Smooth muscle cell of trachea (primary cell): ENCODE measurements at places on chromosomes 11 and 22. TPM values are rescaled to one million over a fixed set of nuclear protein-coding genes. Genes with fewer than 3 reads are reported as not detected.

Gene OR8K3
- not detected in 2 replicates for total RNA-seq

Gene LRP4
- total RNA-seq, result 0.99 and 1.0 TPM in 2 replicates

Gene TP53AIP1
- total RNA-seq, result 0.15 TPM in 1 of 2 replicates, not detected in the other

Gene OR2AG1
- not detected in 2 replicates for total RNA-seq

Gene OR6X1
- not detected in 2 replicates for total RNA-seq

Gene PDGFB
- 0.29 TPM in 1 of 2 replicates, not detected in the other for total RNA-seq

Gene GAL
- total RNA-seq, result 2.0 and 4.8 TPM in 2 replicates

Gene MRGPRX3
- not detected in 2 replicates for total RNA-seq

Gene ANAPC15
- 19.2 and 33.0 TPM in 2 replicates for total RNA-seq

Gene GDPD4
- total RNA-seq, result 0.17 TPM in 1 of 2 replicates, not detected in the other

Gene MYH9
- total RNA-seq, result 342 and 487 TPM in 2 replicates

Gene OR51E2
- not detected in 2 replicates for total RNA-seq

Gene AIFM3
- total RNA-seq, result 0.87 and 2.6 TPM in 2 replicates

Gene MMP13
- total RNA-seq, result not detected in 2 replicates

Gene C11orf52
- 0.66 TPM in 1 of 2 replicates, not detected in the other for total RNA-seq

Gene ART1
- total RNA-seq, result not detected in 2 replicates

Gene PRODH
- total RNA-seq, result 0.17 TPM in 1 of 2 replicates, not detected in the other

Gene TMEM191C
- total RNA-seq, result 1.0 and 1.8 TPM in 2 replicates

Gene JHY
- total RNA-seq, result 1.3 and 1.7 TPM in 2 replicates

Gene SCGB2A2
- total RNA-seq, result not detected in 2 replicates

Gene DDI1
- total RNA-seq, result not detected in 2 replicates

Gene OR52N1
- not detected in 2 replicates for total RNA-seq

Gene RASD2
- total RNA-seq, result under 0.01 and 0.17 TPM in 2 replicates

Gene XKR3
- total RNA-seq, result under 0.01 and 0.15 TPM in 2 replicates

Gene CCDC188
- 0.15 TPM in 1 of 2 replicates, not detected in the other for total RNA-seq

Gene CRYBB3
- total RNA-seq, result not detected in 2 replicates

Gene PKNOX2
- total RNA-seq, result 0.73 and 0.83 TPM in 2 replicates

Gene MMP3
- 9.5 and 13.4 TPM in 2 replicates for total RNA-seq

Gene PGM2L1
- total RNA-seq, result 2.6 TPM in 2 replicates

Gene PPP6R2
- total RNA-seq, result 54.0 and 72.3 TPM in 2 replicates

Gene SNX15
- 12.9 and 23.5 TPM in 2 replicates for total RNA-seq

Gene BAIAP2L2
- 1.3 and 2.6 TPM in 2 replicates for total RNA-seq

Gene SPI1
- not detected in 2 replicates for total RNA-seq

Gene MRPL17
- total RNA-seq, result 32.3 and 48.6 TPM in 2 replicates

Gene DBX1
- total RNA-seq, result not detected in 2 replicates

Gene MMP12
- total RNA-seq, result 0.44 and 1.8 TPM in 2 replicates

Gene INS
- total RNA-seq, result not detected in 2 replicates

Gene STT3A
- 192 and 246 TPM in 2 replicates for total RNA-seq

Gene PTPN5
- total RNA-seq, result not detected in 2 replicates

Gene TBX1
- total RNA-seq, result 0.17 and 0.44 TPM in 2 replicates

Gene SHANK3
- total RNA-seq, result 0.29 and 1.5 TPM in 2 replicates

Gene ADM2
- 0.87 and 2.3 TPM in 2 replicates for total RNA-seq

Gene ZC3H12C
- 6.1 and 11.7 TPM in 2 replicates for total RNA-seq

Gene OR8I2
- total RNA-seq, result not detected in 2 replicates

Gene WT1
- total RNA-seq, result not detected in 2 replicates

Gene LRRC56
- total RNA-seq, result 0.73 and 1.5 TPM in 2 replicates

Gene APOA4
- not detected in 2 replicates for total RNA-seq

Gene LARGE2
- total RNA-seq, result under 0.01 TPM in 1 of 2 replicates, not detected in the other

Gene ROM1
- total RNA-seq, result 3.9 and 4.6 TPM in 2 replicates

Gene CDC42BPG
- 0.15 and 0.33 TPM in 2 replicates for total RNA-seq

Gene UBQLN3
- 0.15 and 0.17 TPM in 2 replicates for total RNA-seq

Gene CHST1
- 0.15 and 0.17 TPM in 2 replicates for total RNA-seq

Gene CASP5
- not detected in 2 replicates for total RNA-seq

Gene MUC5AC
- not detected in 2 replicates for total RNA-seq

Gene SDF2L1
- total RNA-seq, result 18.5 and 30.7 TPM in 2 replicates

Gene NEFH
- total RNA-seq, result 0.33 and 0.44 TPM in 2 replicates

Gene BLID
- total RNA-seq, result 11.4 and 20.2 TPM in 2 replicates
